ENCODE measurements at places on chromosomes 11 and 22. TPM values are rescaled to one million over a fixed set of nuclear protein-coding genes. Genes with fewer than 3 reads are reported as not detected.

DNA sequence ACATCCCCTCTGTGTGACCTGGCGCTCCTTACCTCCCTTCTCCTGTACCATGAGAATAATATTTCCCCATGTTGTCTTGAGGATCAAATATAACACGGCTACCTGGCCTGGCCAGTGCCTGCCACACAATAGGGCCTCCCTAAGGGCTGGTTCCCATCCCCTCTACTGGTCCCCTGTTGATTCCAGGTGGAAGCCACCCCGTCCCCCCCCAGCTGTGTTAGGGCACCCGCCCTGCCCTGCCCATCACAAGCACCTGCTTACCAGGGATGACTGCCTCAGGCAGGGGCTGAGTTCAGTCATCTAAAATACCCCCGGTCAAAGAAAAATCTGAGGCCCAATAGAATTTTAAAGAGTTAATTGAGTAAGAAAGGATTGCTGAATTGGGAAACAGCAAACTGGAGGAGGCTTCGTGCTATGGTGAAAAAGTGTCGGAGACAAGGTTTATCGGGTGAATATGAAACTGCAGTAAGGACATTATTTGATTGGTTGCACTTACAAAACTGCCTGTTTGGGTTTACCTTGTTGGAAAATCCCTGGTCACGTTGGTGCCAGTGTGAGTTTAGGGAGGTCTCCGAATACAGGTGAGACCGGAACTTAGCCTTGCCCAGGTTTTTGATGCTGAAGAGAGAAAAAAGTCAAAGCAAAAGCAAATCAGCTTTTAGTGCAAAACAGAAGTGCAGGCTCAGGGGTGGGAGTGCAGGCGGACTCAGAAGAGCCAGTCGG is 5.2 kb downstream of the APOL1 start:
- H3K27ac ChIP-seq: no peak overlapping the region
- no peaks in the 10 kb centered on the region for H3K36me3 ChIP-seq
- H3K4me1 ChIP-seq: peaks cover 3% of the 10 kb centered on the region

DNA sequence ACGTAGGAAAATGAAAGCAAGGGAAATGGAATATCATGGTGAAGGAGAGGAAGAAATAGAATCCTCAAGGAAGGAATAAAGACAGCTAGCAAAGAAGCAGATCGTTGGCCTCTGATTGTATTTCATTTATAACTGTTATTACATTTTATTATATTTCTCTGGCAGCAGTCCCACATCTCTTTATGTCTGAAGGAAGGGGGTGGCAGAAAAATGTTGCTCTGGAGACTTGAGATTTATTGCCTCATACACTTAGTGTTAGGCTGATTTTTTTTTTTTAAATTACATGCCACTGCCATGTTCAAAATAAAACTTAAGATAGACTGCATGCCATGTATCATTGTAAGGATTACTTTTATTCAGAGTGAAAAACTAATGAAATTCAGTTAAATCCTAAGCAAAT is 971.7 kb upstream of the CHORDC1 start:
- H3K4me1 ChIP-seq: no peaks in the 10 kb centered on the region
- no peak for DNase-seq
- H3K36me3 ChIP-seq: no peaks in the 10 kb centered on the region

PSMC3 gene
- total RNA-seq: 61.0 TPM

- no peak overlapping the region for H3K27ac ChIP-seq
- no peak overlapping the region for H3K4me3 ChIP-seq
- no peaks in the 10 kb centered on the region for H3K4me1 ChIP-seq
- H3K27me3 ChIP-seq: no peaks in the 10 kb centered on the region
- no peaks in the 10 kb centered on the region for H3K36me3 ChIP-seq
- DNase-seq: no peak
Observed at GRCh38 chr22:25702571-25703167, 39.3 kb upstream of the MYO18B start.

DNA sequence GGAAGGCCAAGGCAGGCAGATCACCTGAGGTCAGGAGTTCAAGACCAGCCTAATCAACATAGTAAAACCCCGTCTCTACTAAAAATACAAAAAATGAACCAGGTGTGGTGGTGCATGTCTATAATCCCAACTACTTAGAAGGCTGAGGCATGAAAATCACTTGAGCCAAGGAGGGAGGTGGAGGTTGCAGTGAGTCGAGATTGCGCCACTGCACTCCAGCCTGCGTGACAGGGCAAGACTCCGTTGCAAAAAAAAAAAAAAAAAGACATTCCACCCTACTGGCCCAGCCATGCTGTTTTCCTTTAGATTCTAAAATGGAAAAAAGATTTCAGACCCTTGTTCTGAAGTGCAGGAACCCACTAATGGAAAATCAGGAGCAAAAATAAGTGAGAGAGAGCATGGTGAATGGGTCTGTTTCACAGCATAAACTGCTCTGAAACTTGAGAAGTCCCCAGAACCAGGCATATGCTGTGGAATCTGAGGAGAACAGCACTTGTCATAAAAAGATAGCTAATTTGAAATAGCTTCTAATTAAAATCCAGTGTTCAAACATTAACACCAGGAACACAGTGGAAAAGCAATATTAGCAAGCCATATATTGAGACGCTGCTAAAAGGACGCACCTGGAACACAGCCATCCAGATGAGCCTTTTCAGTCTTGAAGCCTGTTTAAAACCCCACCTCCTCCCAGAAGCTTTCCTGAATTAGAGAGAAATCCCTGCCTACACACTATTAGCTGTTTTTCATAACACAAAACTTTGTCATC is 66.3 kb upstream of the CHRM4 start:
- no peaks in the 10 kb centered on the region for H3K4me1 ChIP-seq
- DNase-seq: no peak
- no peak overlapping the region for H3K4me3 ChIP-seq
- no peaks in the 10 kb centered on the region for H3K36me3 ChIP-seq

PRR5L gene
- 4.5 TPM for total RNA-seq

All from right lobe of liver (tissue), 6 donors.